ENCODE measurements at places on chromosomes 1 and 21.
A peak's percentile ranks its signal among the peaks of the same experiment; 100 is the strongest.

- DNase-seq, result no peak
These were observed 22.1 kb downstream of the MATN1 start for GRCh38 chr1:30701258-30701633.

DNA sequence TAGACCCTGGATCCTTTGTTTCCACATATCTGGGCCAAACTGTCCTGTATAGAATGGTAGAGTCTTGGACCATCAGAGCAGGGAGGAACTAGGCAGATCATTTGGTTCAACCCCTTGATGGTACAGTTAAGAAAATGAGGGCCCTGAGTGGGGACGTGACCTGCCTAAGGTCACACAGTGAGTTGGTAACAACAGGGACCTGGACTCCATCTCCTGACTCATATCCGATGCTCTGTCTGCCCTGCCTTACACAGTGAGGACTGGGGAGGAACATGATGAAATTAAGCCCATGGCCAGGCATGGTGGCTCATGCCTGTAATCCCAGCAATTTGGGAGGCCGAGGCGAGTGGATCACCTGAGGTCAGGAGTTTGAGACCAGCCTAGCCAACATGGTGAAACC lies 440.2 kb downstream of the PTPRU start:
- no peak for DNase-seq

GRCh38 chr21:23725576-23725975 lies 1881.7 kb downstream of the MRPL39 start:
- DNase-seq, result no peak

- DNase-seq, result no peak
These were observed 21.3 kb downstream of the FMO2 start for GRCh38 chr1:171206204-171206977.

- DNase-seq, result peak; percentile 16
These were observed 41.9 kb downstream of the FAM163A start for GRCh38 chr1:179785031-179785431.

DNA sequence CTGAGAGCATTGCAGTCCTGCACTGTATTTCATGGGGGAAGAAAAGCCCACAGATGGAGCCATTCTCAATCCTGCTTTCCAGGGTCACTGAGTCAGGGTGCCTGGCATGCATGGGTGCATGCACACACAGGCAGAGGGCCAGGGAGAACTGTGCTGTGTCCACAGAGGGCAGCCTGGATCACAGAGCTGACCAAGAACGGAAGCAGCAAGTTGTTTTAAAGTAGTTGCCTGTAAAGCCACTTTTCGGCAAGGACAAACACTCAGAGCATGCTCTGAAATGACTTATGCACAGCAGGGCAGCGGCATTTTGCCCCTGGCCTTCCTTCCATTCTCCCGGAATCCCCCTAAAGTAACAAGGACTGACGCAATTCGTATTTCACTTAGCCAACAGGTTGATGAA lies 3.6 kb downstream of the ERG start:
- no peak for DNase-seq

DNA sequence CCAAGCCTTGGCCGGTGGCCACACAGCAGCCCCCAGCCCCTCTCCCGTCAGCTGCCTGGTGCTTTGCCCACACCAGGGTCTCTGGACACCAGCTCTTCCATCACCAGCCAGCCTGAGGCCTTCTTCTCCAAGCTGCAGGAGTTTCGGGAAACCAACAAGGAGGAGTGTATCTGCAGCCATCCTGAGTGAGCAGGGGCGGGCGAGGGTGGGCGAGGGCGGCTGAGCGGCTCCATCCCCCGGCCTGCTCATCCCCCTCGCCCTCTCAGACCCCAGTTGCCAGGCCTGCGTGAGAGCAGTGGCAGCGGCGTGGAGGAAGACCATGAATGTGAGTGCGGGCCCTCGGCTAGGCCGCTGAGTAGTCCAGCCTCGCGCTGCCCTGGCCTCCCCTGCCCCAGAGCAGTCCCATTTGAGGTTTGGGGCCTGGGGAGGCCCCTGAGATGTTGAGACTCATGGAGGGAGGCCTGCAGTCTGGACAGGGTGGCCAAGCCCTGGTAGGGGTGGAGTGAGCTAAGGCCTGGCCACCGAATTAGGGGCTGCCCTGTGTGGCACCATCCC lies 9.7 kb downstream of the MIIP start:
- DNase-seq, result no peak

DNA sequence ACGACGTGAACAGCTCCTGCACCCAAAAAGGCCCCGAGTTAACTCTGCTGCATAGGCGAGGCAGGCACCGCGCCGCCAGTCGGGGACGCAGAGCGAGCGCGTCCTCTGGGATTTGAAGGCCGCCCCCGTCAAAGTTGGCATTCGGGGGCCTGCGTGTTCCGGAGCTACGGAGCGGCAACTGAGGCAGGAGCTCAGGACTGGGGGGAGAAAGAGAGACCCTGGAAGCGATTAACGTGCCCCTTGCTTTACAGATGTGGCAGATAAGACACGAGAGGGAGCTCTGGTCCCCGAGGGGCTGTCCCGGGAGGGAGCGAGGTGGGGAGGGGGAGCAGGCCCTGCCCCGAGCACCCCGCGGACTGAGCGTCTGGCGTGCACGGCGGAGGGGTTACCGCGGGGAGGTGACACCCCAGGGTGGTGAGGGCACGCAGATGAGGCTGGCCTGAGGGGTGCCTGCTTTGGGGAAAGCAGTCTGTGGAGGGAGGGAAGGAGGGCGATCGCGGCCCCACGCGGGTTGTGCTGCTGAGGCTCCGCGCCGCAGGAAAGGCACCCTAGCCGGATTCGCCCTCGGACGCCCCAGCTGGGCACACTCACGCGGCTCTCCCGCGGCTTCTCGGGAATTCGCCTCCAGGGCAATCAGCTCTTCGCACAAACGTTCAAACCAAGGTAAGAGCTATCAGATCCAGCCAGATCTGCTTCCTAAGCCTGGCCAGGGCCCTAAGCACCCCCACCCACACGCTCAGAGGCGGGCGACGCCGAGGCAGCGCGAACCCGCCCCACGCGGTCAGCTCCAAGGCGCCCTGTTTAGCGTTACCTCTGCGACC lies 26.5 kb downstream of the ACTA1 start:
- no peak for DNase-seq

DNA sequence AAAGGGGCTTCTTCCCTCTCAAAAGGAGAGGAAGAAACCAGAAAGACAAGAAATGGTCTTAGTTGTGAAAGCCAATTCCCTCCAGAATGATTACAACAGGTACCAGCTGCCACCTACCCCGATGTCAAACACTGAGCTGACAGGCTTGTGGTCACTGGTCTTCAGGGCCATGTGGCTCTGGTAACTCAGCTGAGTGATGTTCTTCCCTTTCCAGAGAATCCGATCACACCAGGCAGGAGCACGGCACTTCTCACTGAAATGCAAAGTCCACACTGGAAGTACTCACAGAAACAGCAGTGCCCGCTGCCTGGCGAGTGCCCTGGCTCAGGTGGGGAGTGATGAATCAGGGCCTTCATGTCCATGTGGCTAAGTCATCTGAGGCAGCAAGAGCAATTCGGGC lies 18.7 kb upstream of the MTF1 start:
- DNase-seq, result no peak

DNA sequence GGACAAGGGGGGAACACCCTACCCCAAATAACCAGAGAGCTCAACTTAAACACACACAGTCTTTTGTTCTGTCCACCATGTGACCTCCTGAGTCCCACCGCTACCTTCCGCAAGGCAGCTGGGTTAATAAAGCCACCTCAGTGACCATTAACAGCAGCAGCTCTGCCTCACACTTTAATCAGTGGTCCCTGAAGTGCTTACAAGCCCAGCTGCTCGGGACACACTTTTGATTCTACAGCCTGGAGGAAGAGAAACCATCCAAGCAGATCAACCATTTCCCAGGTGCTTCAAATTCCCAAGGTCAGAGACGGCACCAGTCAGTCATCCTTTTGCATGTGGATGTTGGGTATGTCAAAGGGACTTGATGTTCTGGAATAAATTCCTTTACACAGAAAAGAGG lies 70.1 kb downstream of the KCNJ15 start:
- no peak for DNase-seq

- peak; percentile 50 for DNase-seq
These were observed at the start of gene GBP6 for GRCh38 chr1:89363638-89364536. GBP6 (plus strand) TSS chr1:89364059; CDS start chr1:89368552, 4,493 bp downstream.

DNA sequence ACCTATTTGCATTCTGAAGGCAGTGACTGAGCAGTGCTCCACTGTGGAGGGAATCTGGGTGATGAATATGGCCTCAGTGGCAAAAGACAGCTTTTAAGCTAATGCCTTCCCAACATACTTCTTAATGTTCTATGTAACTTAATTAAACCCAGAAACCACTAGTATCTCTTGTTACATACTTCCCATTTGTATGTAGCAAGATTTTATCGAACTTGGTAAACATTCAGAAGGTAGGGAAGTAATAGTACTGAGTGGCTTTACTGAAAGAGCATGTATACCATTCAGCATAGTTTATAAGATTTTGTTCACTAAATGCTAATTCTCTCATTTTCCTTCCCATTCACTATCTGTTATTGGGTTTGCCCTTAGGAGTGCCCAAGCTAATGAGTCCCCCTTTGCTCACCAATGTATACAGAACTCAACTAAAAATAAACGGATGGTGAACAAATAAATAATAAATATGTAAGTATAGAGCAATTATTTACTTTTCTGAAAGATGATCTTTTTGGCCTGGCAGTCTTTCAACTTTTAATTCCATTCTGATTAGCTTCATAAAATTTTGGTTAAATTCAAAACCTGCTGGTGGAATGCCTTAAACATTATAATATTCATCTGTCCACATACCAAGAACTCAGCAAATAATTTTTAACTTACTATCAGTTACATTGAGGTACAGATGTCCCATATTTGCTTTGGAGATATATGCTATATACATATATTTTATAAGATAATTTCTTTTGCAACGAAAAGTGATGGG lies 204.4 kb downstream of the APP start:
- no peak for DNase-seq
